ENCODE measurements at places on chromosomes 7 and 10.
A peak's percentile ranks its signal among the peaks of the same experiment; 100 is the strongest.

DNA sequence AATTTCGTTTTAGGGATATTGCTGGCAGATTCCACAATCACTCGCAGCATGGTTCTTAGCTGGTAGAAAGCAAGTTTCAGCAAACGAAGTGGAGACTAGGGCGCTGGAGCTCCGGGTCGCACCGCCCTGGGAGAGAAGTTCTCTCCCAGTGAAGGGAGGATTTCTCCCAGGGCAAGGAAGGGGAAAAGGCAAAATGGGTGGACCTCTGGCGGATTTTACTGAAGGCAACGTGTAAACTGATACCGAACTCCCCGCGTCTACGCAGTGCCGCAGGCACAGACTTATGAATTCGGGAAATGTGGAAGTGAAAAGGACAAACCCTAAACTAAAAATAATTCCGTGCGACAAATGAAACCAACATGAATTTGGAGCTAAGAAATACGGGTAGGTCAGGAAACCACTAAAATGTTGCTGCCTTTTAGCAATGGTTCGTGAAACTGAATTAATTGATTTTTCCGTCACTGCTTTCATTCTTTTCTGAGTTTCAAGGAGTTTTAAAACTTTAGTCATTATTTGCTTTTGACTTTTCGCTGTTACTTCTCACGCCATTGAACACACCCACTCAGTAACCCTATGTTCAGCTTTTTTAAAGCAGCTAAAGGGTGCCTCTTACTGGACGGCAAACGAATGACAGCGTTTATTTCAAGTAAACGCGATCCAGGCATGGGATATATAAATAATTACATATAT lies at the start of gene MYOF:
Gene MYOF (minus strand): TSS at position 190 of the 690 bp plus-strand sequence. CDS start 140 bp downstream, at position 50.
- peak; percentile 88 for DNase-seq

DNA sequence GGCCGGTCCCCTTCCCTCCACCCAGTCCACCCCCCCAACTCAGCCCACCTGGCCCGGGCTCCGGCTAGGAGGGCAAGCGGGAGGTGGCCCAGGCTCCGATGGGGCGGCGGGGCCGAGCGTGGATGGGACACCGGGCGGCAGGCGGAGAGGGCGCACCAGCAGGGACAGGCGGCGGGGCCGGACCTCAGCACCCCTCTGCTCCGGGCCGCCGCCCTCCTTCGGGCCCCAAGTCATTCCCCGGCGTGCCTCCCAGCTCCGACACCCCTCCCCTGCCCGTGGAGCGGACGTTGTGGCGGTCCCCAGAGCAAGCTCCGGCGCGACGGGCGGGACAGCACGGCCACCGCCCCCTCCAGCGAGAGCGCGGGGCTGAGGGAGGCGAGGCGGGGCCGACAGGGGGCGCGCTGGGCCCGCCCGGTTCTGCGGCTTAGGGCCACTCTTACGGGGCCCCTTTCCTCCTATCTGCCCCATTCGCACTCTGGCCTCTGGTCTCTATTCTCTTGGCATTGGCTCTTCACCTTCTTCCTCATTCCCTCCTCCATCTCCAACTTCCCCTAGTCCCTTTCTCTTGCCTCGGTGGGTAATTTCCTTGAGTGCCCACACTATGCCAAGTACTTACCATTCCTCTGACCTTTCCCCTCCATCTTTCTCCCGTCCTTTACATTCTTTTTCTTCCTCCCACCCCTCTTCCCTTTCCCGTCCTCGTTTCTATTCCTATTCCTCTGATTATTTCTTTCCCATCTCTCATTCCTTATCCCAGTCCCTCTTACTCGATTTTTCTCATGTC lies 701 bp upstream of the GBX1 start:
- DNase-seq: no peak

- DNase-seq: peak; percentile 37
Measured at GRCh38 chr7:30057741-30058140, 29.5 kb downstream of the PLEKHA8 start.

DNA sequence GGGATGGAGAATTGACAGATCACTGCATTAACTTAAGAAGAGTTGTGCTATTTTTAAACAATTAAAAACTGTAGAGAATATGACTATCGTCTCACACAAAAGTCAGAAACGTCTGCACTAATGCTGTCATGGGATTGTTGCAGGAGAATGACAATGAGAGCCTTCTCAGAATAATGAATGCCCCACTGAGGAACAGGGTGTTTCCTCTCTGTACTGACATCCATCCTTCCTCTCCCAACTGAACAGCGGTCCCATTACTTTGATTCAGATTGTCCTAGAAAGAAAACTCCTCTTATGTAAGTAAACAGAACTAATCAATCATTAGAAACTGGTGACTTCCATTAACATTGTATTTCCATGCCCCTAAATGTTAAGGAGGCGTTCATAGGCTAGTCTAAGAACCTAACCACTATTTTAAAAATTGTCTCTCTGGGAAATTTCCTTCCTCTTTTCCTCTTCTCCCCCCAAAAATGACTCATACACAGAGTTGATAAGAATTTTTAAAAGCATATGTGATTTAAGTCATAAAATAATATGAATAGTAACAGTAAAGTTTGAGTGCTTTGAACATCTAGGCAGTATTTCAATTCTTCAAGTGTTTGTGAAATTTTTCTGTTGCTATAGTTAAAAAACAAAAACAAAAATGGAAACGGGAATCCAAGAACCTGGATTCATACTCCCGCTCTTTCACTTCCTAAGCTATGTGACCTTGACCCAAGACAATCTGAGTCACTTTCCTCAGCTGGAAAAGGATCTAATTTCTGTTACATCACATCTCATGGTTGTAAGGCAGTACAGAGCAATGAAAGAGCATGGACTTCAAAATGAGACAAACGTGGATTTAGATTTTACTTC lies 12.7 kb upstream of the MACC1 start:
- DNase-seq: peak; percentile 84

- no peak for DNase-seq
Measured at GRCh38 chr7:114821030-114821900, 100.6 kb upstream of the MDFIC start.

- no peak for DNase-seq
Measured at GRCh38 chr10:20809631-20810030, 87.5 kb downstream of the NEBL start.

- DNase-seq: no peak
Measured at GRCh38 chr10:1048349-1048731, 579 bp downstream of the IDI1 start.

- no peak for DNase-seq
Measured at GRCh38 chr7:148704970-148705369, 6.3 kb downstream of the CUL1 start.

GRCh38 chr10:34087095-34087418 lies 728.0 kb downstream of the PARD3 start:
- DNase-seq: no peak

DNA sequence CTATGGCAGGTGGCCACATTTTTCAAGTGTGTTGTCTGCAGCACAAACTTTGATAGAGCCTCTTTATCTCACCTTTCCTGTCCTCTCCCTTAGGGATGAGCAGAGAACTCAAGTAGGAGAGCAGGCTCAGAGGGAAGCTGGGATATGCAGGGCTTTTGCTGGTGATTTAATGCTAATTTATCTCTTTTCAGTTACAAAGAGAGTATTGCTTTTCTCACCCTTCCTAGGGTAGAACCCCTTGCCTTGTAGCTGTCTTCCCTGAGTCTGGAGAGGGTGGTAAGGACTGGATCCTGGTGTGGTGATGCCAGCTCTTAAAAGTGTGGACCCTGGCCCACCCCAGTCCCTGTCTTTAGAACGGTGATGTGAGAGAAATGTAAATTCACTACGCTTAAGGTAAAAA lies 1061.4 kb downstream of the TYW1 start:
- DNase-seq: no peak

GRCh38 chr7:106848851-106849442 lies 16.1 kb upstream of the PIK3CG start:
- peak; percentile 90 for DNase-seq

DNA sequence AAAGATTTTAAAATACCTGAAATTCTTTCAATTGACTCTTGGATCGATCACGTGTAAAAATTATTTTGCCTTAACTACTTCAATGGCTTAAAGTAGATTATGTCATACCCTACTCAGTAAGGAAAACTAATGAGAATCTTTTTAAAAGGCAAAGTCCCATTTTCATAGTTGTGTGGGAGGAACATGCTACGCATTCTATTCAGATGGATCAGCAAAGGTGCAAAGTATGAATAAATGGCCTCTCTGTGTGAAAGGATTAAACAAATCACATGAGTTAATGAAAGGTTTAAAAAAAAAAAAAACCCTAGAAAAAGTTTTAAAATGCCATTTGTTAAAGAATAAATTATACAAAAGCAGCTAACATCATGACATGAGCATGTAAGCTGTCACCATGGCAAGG lies 77.1 kb downstream of the ENO4 start:
- DNase-seq: no peak

DNA sequence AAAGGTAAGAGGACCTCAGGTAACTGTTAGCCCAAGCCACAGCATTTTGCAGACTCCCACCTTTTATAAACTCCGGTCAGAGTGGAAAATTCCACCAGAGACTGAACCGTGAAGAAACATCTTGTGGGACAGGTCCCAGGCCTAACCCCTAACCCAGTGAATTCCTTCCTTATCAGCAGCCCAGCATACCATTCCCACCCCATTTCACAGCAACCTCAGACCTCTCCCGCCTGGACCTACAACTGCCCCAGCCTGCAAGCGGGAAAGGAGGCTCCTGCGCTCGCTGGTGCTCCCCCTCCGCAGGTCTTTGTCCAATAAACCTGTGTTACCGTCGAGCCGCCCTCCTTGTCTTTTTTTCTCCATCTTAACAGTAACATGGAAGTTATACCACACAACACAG lies 736.6 kb downstream of the MAGI2 start:
- no peak for DNase-seq

GRCh38 chr10:102281102-102281487 lies 35.8 kb downstream of the GBF1 start:
- DNase-seq: no peak

DNA sequence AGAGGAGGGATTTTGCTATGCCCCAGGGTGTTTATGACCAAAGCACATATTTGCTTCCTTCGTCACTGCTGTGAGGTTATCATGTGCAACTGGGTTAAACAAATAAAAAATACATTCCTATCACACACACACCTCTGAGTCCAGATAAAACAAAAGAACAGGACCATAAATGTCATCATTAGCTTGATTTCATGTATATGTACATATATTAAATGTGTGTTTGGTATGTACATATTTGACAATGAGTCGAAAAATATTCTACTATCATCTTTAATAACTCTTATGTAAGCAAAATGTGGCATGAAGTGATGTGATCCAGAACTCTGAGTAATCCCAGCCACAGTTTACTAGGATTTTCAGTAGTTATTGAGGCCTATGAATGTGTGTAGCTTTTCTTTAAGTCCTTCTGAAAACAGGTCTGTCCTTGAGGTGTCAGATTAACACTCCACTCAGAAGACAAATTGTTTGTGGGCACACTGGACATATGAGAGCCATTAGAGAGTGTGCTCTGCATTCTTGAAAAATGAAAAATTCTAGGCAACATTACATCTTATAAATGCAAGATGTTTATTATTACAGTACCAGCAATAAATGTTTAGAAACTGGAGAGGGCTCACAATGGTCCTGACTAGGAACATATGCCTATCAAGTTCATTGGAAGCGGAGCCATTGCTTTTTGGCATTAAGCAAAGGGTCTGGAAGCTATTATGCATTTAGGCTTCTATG lies 335.1 kb upstream of the SEMA3A start:
- DNase-seq: peak; percentile 89

GRCh38 chr10:121284936-121285335 lies 313.3 kb downstream of the FGFR2 start:
- DNase-seq: no peak

DNA sequence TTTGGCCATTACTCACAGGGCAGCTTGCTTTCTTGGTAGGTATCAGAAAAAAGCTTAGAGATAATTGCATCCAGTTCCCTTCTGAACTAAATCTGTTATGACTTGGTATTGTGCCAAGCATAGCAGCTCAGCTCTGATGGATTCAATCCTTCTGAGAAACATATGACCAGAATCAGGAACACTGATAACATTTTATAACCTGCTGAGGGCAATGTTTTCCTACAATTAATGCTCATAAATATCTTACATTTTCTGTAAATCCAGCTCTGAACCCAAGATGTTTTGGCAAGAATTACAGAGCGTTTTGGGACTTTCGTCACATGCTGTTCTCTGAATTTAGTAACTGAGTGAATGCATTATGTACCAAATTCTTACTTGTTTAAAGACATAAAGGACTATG lies 167.8 kb downstream of the KIF20B start:
- no peak for DNase-seq

- DNase-seq: no peak
Measured at GRCh38 chr10:72164617-72165016, 51.2 kb upstream of the ANAPC16 start.

DNA sequence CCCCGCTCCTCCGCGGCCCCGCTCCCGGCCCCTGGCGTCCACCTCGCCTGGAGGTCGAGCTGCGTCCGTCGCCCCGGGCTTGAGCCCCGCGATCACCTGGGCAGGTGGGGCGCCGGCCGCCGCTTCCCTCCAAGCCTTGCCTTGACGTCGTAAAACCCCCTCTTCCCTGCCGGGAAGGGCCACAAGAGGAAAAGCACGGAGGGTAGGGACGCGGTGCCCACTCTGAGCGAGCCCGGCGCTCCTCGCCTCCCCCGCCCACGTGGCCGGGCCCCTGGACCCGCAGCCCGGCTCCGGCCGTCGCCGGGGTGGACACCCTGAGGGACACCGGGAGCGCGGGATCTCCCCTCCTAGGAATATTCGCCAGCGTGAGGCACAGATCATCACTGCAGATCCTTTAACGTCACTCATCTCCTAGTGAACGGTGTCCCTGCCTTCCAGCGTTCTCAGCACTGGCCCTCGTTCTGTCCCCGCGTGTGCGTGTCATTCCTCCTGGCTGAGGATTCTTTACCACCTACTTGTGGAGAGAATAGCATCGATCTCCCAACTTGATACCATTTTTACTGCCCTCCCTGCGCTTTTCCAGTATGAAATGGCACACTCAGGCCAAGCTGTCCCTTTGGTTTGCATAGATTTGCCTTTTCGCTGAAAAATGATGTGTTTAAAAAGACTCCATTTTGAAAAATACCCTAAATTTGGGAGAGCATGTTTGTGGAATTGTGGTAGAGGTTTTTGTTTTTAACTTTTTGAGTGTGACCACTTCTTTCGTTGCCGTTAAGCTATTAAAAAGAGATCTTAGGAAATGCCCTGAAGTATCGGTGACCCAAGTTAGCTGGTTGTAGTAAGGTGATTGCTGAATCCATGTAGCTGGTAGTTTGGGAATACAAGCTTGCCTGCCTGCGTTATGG lies 649 bp downstream of the ACTR3B start:
- DNase-seq: peak; percentile 36

DNA sequence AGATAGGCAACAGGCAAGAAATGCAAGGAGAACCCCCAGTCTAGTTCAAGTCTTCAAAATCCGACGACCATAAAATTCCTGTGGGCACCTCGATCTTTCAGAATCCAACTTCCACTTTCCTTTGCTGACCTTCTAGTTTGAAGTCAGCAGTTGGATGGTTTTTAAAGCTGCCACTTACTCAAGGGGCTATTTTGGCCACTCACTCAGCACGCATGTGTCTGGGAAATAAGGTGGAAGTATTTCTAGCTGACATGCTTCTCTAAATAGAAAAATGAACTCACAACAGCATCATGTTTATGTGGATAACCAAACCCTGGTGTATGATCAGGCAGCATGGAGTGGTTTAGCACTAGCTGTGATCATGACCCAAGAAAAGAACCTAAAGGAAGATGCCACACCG lies at the start of gene NRAP:
Gene NRAP (minus strand): TSS at position 134 of the 400 bp plus-strand sequence. CDS start 159 bp downstream, outside the sequence.
- no peak for DNase-seq

- no peak for DNase-seq
Measured at GRCh38 chr7:115410434-115410820, 488.5 kb downstream of the MDFIC start.

- DNase-seq: no peak
Measured at GRCh38 chr7:67518580-67518979, 521.9 kb downstream of the TYW1 start.

- peak; percentile 48 for DNase-seq
Measured at GRCh38 chr7:23357190-23358093, 58.3 kb downstream of the MALSU1 start.

GRCh38 chr7:135414850-135415439 lies 95.0 kb downstream of the CNOT4 start:
- DNase-seq: peak; percentile 49
